ENCODE measurements at places on chromosomes 2 and 18.

DNA sequence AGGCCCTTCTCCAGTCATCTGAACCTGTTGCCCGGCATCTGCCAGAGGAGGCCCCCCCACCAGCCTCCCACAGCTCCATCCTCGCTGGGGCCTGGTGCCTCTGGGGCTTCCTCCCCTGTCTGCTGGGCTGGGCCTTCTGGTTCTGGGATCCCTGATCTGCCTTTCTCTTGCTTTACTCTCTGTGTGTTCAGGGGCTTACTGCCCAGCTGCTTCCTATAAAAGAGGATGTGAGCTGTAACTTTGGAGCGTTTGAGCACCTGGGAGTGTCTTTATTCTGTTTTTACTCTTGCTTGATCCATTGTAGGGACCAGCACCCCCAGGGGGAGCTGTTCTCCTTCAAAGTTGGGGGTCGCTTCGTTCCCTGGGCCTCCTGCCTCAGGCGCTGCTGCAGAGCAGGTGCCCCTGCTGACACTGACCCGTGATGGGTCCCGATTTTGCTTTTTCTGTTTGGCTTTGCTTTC is 23.1 kb upstream of the FAHD2A start:
- no peak for DNase-seq

DNA sequence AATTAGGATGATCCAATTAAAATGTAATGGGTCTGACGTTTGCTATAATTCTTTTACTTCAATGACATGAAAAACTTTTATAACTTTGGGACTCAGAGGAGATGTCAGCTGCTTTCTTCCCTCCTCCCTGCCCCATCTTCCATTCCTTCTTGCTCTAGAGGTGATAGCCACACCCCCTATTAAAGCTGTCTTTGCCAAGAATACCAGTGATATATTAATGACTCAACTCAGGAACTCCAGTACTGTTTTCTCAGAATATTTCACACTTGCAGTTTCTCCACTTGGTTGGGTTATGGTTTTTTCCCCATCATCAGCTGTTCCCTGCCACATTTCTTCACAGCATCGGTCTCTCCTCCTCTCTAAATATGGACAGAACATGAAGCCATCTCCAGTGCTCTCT is 184.0 kb downstream of the KCNE4 start:
- DNase-seq: no peak

- no peak for DNase-seq
Measured at GRCh38 chr2:95306336-95306895, 9.3 kb downstream of the KCNIP3 start.

- DNase-seq: no peak
Measured at GRCh38 chr18:21109936-21110712, 1.5 kb downstream of the ROCK1 start.

DNA sequence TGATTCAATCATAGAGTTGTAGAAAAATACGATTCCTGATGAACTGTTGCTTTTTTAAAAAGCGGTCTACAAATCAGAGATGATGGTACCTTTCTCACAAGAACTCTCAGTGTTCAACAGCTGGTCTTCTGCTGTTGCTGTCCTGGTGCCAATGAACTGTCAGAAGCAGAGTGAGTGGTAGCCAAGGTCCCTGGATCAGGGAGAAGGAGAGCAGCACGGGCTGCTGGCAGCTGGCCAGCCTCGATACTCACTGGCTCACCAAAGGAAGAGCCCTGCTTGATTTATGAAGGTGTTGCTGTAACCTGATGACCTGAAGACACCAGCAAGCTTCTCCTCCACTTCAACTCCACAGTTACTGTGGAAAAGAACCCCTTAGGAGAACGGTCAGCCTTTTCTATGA is 300.8 kb upstream of the SOX11 start:
- DNase-seq: no peak

GRCh38 chr18:72444798-72445155 is 99.4 kb downstream of the CBLN2 start:
- DNase-seq: no peak

GRCh38 chr18:35337286-35337685 is 6.9 kb downstream of the ZNF24 start:
- no peak for DNase-seq

DNA sequence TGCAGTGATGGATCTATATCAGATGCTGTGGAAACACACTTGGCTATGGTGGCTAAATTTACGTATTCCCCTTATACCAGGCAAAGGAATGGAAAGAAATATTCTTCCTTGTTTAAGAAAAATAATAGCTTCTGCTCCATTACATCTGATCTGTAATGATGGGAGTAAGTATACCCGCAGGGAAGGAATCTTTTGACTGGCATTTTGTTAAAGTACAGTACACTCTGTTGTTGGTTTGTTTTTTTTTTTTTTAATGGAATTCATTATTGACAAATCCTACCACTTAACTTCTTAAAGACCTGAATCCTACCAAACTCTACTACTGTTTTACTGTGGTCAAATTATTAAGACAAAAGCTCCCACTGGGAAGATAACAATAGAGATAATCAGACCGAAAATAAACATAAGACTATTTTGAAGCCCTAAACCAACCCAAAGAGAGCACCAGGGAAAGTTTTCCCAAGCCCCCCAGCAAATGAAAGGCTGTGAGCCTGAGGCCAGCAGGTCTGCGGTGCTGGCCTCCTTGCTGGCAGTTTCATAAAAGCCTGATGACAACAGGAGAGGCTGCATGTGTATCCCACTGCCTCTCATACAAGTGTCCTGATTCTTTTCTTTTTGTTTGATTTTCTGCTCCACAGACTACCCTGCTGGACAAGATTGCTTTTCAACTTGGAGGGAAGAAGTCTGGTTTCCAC is 101.0 kb downstream of the SLC25A12 start:
- DNase-seq: no peak

DNA sequence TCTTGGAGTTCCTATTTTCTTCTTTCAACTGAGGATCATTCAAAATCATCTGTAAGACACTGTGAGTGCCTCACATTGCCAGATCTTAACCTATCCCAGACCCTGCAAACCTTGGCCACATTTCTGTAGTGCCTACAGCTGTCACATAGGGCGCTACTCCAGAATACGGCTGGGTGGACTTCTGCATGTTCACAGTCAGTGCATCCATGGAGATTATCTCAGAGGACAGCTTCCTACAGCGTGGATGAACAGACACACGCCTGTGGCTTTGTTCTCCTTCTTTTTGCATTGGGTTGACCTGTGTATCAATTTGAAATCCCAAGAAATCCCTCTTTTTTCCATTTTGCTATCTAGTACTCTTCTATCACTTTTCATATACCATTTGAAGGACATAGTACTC is 1.9 kb upstream of the KLHL29 start:
- no peak for DNase-seq

- DNase-seq: no peak
Measured at GRCh38 chr2:240340361-240340761, 95.1 kb upstream of the GPC1 start.

GRCh38 chr2:7539760-7540159 is 622.5 kb downstream of the RNF144A start:
- DNase-seq: no peak

Data from GM12891 (cell line).